ENCODE measurements at places on chromosomes 7 and 10. TPM values are rescaled to one million over a fixed set of nuclear protein-coding genes. Genes with fewer than 3 reads are reported as not detected.
A peak's percentile ranks its signal among the peaks of the same experiment; 100 is the strongest.

PAXIP1 gene
- total RNA-seq, result 32.6 TPM

TMEM196 gene
- not detected for total RNA-seq

CCDC7 gene
- 1.6 TPM for total RNA-seq

GRCh38 chr10:101000127-101000914 is 713 bp downstream of the LZTS2 start:
- no peaks in the 10 kb centered on the region for H3K27me3 ChIP-seq
- peaks cover 2% of the 10 kb centered on the region for H3K4me1 ChIP-seq
- DNase-seq, result no peak
- H3K27ac ChIP-seq, result no peak overlapping the region
- H3K36me3 ChIP-seq, result peaks cover 12% of the 10 kb centered on the region

- H3K4me3 ChIP-seq, result no peak overlapping the region
- H3K4me1 ChIP-seq, result no peaks in the 10 kb centered on the region
- H3K27me3 ChIP-seq, result no peaks in the 10 kb centered on the region
- no peak overlapping the region for H3K27ac ChIP-seq
- H3K36me3 ChIP-seq, result no peaks in the 10 kb centered on the region
- DNase-seq, result no peak
These were observed 51.6 kb upstream of the ARL4A start for GRCh38 chr7:12635830-12636229.

GRCh38 chr10:61110188-61110844 is 166.3 kb upstream of the RHOBTB1 start:
- no peak overlapping the region for H3K27ac ChIP-seq
- H3K27me3 ChIP-seq, result no peaks in the 10 kb centered on the region
- H3K4me1 ChIP-seq, result no peaks in the 10 kb centered on the region
- no peak for DNase-seq
- no peak overlapping the region for H3K4me3 ChIP-seq

DNA sequence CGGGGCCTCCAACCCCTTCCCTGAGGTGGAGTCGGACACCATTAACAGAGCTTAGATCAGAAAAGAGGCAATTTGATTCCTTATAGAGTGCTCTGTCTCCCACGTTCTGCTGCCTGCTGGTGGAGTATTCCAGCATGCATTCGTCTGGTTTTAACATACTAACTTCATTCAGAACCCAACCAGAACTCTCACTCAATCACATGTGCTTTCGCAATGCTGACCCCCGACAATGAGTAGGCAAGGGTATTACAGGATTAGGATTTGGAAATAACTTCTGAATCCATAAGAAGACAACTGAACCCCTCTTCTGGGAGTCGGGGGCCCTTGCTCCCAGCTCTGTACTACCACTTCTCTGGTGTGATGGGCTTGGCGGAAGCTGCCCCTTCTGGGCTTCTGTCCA is 55.7 kb upstream of the HABP2 start:
- no peaks in the 10 kb centered on the region for H3K36me3 ChIP-seq
- no peak for DNase-seq
- no peak overlapping the region for H3K27ac ChIP-seq
- no peak overlapping the region for H3K4me3 ChIP-seq
- H3K27me3 ChIP-seq, result no peaks in the 10 kb centered on the region

GRCh38 chr7:140678081-140678815 is 5.5 kb downstream of the ADCK2 start:
- H3K4me3 ChIP-seq, result no peak overlapping the region
- H3K36me3 ChIP-seq, result peaks cover 27% of the 10 kb centered on the region
- H3K27me3 ChIP-seq, result no peaks in the 10 kb centered on the region
- no peaks in the 10 kb centered on the region for H3K4me1 ChIP-seq
- H3K27ac ChIP-seq, result no peak overlapping the region

GRCh38 chr10:103699611-103700435 is 155.6 kb downstream of the SH3PXD2A start:
- peaks cover 2% of the 10 kb centered on the region for H3K4me1 ChIP-seq
- no peak overlapping the region for H3K4me3 ChIP-seq
- no peaks in the 10 kb centered on the region for H3K36me3 ChIP-seq
- H3K27ac ChIP-seq, result no peak overlapping the region

GRCh38 chr10:116888380-116889055 is 39.2 kb downstream of the ENO4 start:
- H3K27me3 ChIP-seq, result no peaks in the 10 kb centered on the region
- DNase-seq, result peak; percentile 67
- H3K4me1 ChIP-seq, result peaks cover 14% of the 10 kb centered on the region
- no peak overlapping the region for H3K27ac ChIP-seq
- H3K36me3 ChIP-seq, result no peaks in the 10 kb centered on the region

- no peaks in the 10 kb centered on the region for H3K27me3 ChIP-seq
- no peaks in the 10 kb centered on the region for H3K36me3 ChIP-seq
- no peak for DNase-seq
- no peak overlapping the region for H3K27ac ChIP-seq
- no peak overlapping the region for H3K4me3 ChIP-seq
These were observed 920.9 kb downstream of the LRMDA start for GRCh38 chr10:76352300-76352699.

- DNase-seq, result no peak
- H3K36me3 ChIP-seq, result no peaks in the 10 kb centered on the region
- H3K4me3 ChIP-seq, result peak overlapping the region; percentile 87
- H3K27me3 ChIP-seq, result peaks cover 28% of the 10 kb centered on the region
- peaks cover 18% of the 10 kb centered on the region for H3K4me1 ChIP-seq
- no peak overlapping the region for H3K27ac ChIP-seq
These were observed 1.2 kb upstream of the VGF start for GRCh38 chr7:101166648-101166908.

DNA sequence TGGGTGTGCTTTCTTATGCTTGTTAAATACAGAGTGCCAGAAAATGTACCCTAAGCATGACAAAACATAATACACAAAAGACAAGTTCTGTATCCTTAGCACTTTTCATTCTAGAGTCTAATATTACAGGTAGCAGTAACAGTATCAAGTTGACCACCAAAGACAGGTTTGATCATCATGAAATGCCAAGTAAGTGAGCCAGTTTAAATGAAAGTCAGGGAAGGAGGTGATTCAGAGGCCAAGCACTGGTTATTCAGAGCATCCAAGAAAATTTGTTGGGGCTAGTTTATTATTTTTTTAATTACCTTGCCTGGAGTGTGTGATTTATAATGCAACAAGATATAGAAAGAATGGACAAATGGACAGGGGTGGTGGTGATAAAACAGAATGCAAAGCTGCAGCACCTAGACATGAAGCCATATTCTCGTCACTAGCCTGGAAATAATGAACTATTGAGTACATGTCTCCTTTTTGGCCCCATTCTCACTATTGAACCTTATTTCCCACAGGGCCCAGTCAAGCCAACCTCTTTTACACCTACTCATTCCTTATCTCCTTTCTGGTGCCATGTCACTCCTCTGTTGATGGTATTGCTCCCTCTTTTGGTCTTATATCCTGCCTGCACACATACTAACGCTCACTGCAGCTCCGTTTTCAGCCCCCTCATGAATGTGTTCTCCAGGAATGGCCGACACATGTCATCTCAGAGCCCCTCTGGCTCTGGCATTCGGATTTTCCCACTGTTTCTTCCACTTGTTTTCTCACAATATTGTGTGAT is 78.6 kb upstream of the GLCCI1 start:
- no peak for DNase-seq
- H3K4me1 ChIP-seq, result no peaks in the 10 kb centered on the region
- H3K27me3 ChIP-seq, result no peaks in the 10 kb centered on the region
- H3K4me3 ChIP-seq, result no peak overlapping the region

GRCh38 chr7:45212606-45213005 is 55.0 kb downstream of the RAMP3 start:
- H3K27me3 ChIP-seq, result no peaks in the 10 kb centered on the region
- no peak overlapping the region for H3K27ac ChIP-seq
- peak; percentile 17 for DNase-seq
- no peaks in the 10 kb centered on the region for H3K36me3 ChIP-seq

DNA sequence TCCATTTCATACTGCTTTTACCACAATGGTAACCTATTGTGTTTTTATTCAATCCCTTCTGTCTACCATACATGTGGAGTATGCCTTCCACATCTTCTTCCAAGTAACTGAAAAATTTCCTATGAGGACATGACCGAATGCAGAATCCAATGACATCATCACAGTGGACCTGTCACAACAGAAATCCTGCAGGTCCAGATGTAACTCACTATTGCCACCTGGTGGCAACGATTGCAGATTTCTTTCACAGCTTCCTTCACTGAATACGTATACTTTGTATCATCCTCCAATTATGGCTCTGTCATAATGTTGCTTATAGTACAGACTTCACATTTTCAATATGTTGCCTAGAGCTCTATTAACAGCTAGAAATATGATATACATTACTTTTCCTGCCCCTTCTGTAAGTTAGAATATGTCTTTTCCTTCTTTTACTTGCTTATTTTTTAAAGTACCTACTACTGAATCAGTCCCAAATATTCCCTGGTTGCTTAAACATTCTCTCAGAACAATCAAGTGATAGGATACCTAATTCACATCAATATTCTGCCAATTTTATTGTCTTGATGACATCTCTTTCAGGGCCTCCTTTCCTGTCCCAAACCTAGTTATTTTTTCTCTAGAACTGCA is 45.4 kb downstream of the SLC13A1 start:
- H3K27me3 ChIP-seq, result no peaks in the 10 kb centered on the region
- H3K4me1 ChIP-seq, result no peaks in the 10 kb centered on the region
- peak; percentile 67 for DNase-seq
- H3K4me3 ChIP-seq, result no peak overlapping the region
- H3K27ac ChIP-seq, result no peak overlapping the region
- H3K36me3 ChIP-seq, result no peaks in the 10 kb centered on the region

DNA sequence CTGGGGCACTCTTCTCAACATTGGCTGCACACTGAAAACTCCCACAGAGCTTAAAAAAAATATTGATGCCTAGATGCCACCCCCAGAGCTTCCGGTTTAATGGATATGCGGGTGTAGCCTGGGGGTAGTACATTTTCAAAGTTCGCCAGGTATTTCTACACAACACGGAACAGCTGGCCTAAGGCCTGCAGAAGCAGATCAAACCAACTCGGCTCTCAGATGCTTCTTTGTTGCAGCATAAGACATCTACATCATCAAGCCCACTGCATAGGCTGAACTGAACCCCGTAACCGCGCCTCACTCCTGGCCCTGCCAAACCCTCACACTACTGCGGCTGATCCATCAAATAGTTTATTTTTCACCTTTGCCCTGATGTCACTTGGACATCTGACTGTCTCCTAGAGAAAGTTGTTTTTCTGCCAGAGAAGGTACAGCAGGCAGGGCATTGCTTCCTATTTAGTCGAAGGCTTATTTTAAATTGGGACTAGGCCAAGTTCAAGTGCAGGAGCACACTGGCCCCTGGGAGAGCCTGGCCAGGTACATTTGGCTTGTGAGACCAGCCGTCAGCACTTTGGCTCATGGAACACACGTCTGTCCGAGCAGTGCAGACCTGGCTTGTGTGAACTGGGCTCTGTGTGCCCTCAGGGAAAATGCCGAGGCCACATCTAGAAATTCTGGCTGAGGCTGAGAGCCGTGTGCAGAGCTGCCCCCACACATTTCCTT is 113.3 kb downstream of the TACC2 start:
- H3K4me3 ChIP-seq, result no peak overlapping the region
- H3K4me1 ChIP-seq, result no peaks in the 10 kb centered on the region
- no peaks in the 10 kb centered on the region for H3K36me3 ChIP-seq
- H3K27ac ChIP-seq, result no peak overlapping the region
- H3K27me3 ChIP-seq, result no peaks in the 10 kb centered on the region
- DNase-seq, result no peak

DNA sequence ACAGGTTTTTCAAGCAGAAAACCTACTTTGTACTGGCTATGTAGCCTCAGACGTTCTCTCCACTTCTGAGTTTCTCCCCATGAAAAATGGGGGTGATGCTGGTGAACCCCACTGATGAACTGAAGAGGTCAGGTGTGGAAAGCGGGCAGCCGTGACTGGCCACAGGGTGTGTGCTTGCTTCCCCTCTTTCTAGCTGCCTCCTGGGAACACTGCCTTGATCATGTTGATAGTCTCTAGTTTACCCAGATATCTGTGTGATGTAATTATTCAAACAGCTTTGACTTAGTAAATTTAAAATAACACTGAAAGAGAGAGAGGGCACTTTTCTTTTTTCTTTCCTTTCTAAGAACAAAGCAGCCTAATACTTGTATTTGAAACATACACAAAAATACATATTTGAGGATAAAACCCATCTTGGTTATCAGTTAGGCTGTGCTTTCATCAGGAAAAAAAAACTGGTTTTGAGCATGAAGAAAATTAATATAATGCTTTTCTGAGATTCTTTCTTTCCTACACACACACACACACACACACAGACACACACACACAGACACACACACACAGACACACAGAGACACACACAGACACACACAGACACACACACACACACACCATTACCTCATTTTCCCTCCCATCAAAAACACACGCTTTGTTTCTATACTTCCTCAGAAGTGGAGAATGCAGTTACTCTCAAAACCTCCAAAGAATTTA is 76.7 kb downstream of the MACC1 start:
- no peak overlapping the region for H3K4me3 ChIP-seq
- H3K27me3 ChIP-seq, result no peaks in the 10 kb centered on the region
- no peak overlapping the region for H3K27ac ChIP-seq
- H3K36me3 ChIP-seq, result peaks cover 11% of the 10 kb centered on the region
- no peaks in the 10 kb centered on the region for H3K4me1 ChIP-seq
- no peak for DNase-seq

GRCh38 chr10:83667594-83667993 is 471.7 kb upstream of the GHITM start:
- H3K36me3 ChIP-seq, result no peaks in the 10 kb centered on the region
- DNase-seq, result no peak
- H3K4me3 ChIP-seq, result no peak overlapping the region
- H3K27me3 ChIP-seq, result no peaks in the 10 kb centered on the region
- no peak overlapping the region for H3K27ac ChIP-seq

- H3K36me3 ChIP-seq, result no peaks in the 10 kb centered on the region
- no peak overlapping the region for H3K4me3 ChIP-seq
- no peak for DNase-seq
- H3K27me3 ChIP-seq, result no peaks in the 10 kb centered on the region
These were observed 39.0 kb downstream of the STK17A start for GRCh38 chr7:43621729-43622448.

- no peaks in the 10 kb centered on the region for H3K27me3 ChIP-seq
- no peaks in the 10 kb centered on the region for H3K4me1 ChIP-seq
- H3K4me3 ChIP-seq, result no peak overlapping the region
- no peak for DNase-seq
These were observed 176.9 kb upstream of the ZWINT start for GRCh38 chr10:56537984-56538383.

DNA sequence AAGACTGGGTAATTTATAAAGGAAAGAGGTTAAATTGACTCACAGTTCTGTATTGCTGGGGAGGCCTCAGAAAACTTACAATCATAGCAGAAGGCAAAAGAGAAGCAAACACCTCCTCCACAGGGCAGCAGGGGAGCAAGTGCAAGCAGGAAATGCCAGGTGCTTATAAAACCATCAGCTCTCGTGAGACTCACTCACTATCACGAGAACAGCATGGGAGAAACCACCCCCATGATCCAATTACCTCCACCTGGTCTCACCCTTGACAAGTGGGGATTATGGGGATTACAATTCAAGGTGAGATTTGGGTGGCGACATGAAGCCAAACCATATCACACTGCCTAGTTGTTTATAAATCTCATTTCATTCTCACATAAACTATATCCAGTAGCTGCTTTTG is 28.0 kb upstream of the CPN1 start:
- H3K36me3 ChIP-seq, result no peaks in the 10 kb centered on the region
- H3K27me3 ChIP-seq, result no peaks in the 10 kb centered on the region
- peak; percentile 52 for DNase-seq
- H3K4me1 ChIP-seq, result no peaks in the 10 kb centered on the region
- no peak overlapping the region for H3K4me3 ChIP-seq
